Stimulated activated CD4-positive, alpha-beta T cell treated with anti-CD3 and anti-CD28 coated beads, Interleukin-1b, Interleukin-23, amount 100 ng/mL, for 1 hour (primary cell): ENCODE measurements at places on chromosomes 13 and 19.

DNA sequence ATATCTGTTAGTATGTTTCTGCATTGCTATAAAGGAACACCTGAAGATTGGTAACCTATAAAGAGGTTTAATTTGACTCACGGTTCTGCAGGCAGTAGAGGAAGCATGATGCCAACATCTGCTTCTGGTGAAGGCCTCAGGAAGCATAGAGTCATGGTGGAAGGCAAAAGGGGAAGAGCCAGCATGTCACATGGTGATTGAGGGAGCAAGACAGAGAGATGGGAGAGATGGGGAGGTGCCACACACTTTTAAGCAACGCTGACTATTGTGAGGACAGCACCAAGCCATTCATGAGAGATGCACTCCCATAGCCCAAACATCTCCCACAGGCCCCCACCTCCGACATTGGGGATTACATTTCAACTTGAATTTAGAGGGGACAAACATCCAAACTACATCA is 32.8 kb downstream of the COG6 start:
- DNase-seq, result no peak

DNA sequence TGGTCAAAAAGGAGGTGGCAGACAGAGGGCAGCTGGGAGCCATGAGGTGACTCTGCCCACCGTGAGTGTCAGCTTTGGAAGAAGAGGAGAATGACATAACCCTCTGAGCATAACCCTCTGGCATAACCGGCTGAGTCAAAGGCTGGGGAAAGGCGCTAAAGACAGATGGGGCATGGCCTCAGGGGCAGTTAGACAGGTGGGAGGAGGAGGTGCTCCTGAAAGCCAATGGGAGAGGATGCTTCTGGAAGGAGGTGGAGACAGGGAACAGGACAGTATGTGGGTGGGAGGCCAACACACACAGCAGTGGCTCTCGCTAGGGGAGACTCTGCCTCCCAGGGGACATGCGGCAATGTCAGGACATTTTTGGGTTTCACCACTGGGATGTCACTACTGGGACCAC is 17.1 kb downstream of the ELAVL1 start:
- DNase-seq, result no peak

DNA sequence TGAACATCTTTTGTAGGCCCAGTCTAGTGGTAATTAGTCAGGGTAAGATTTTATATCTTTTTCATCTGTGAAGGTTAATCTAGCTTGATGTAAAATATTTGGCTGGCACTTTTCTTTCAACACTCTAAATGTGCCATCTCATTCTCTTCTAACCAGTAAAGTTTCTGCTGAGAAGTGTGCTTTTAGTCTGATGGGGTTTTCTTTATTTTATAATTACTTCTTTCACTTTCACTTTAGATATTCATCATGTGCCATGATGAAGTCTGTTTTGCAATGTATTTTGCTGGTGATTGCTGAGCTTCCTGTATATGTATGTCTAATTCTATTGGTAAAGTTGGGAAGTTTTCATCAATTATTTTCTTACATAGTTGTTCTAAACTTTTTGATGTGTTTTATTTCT is 31.9 kb downstream of the ZNF726 start:
- no peak for DNase-seq

GRCh38 chr13:98476106-98476505 is 100.8 kb downstream of the STK24 start:
- no peak for DNase-seq

GRCh38 chr19:49368711-49369358 is 5.2 kb downstream of the DKKL1 start:
- no peak for DNase-seq
